Right ventricle myocardium inferior (tissue), 1 donor: ENCODE measurements at places on chromosomes 11 and 22. TPM values are rescaled to one million over a fixed set of nuclear protein-coding genes. Genes with fewer than 3 reads are reported as not detected.

Gene SYCE3
- not detected for total RNA-seq

Gene SCO2
- total RNA-seq, result not detected

Gene PHF21B
- total RNA-seq, result not detected

- no peak for DNase-seq
Measured at GRCh38 chr11:115598257-115598901, 94.2 kb upstream of the CADM1 start.

GRCh38 chr22:44591146-44591790, 93.2 kb upstream of the RTL6 start:
- DNase-seq, result no peak

DNA sequence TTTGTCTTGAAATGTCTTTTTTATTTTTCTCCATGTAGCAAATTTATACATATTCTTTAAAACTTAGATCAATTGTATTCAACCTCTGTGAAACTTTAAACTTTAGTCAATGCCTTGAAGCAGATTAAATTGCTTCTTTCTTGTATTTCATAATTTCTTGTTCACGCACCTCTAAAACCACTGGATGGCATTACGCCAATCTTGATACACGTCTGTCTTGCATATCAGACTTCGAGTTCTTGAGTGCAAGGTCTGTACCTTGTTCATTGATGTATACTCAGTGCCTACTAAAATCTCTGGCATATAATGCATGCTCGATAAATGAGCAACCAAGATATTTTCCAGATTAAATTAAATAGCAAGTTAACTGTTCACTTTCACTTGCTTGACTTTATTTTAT, 236.8 kb downstream of the CASP12 start:
- DNase-seq, result no peak

DNA sequence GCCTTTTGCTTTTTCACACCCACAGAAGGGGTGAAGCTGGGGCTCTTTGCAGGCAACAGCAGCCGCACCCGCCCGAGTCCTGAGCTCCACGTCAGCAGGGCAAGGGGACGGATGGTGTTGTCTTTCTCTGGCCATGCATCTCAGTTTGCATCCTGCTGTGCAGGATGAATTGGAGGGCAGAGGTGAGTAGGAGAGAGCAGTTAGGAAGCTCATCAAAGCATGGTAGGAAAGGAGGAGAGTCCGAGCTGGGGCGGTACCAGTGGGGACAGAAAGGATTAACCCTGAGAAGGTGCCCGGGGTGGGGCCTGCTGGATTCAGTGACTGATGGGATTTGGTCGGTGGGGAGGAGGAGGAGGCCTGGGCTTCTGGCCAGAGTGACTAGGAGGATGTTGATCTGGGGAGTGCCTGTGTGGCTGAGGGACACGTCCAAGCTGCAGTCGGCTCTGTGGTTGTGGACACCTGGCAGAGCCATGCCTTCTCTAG, 14.6 kb downstream of the FAM83F start:
- DNase-seq, result peak; percentile 57

GRCh38 chr11:18615628-18616392, 16.2 kb downstream of the MISFA start:
- no peak for DNase-seq

GRCh38 chr22:27247701-27248434, 553.7 kb downstream of the MN1 start:
- no peak for DNase-seq

Gene SERGEF
- 15.2 TPM for total RNA-seq

- DNase-seq, result no peak
Measured at GRCh38 chr11:19432370-19433061, 191.8 kb upstream of the E2F8 start.

Gene SCGB1D2
- 4.0 TPM for total RNA-seq

Gene TMEM218
- total RNA-seq, result 6.0 TPM

- DNase-seq, result no peak
Measured at GRCh38 chr11:92286709-92287108, 62.1 kb downstream of the FAT3 start.

GRCh38 chr11:68843052-68843561, 1.4 kb upstream of the CPT1A start:
- DNase-seq, result no peak

GRCh38 chr22:44271010-44271500, 41.7 kb downstream of the SHISAL1 start:
- DNase-seq, result no peak

GRCh38 chr11:45384711-45385241, 98.6 kb upstream of the SYT13 start:
- DNase-seq, result no peak

DNA sequence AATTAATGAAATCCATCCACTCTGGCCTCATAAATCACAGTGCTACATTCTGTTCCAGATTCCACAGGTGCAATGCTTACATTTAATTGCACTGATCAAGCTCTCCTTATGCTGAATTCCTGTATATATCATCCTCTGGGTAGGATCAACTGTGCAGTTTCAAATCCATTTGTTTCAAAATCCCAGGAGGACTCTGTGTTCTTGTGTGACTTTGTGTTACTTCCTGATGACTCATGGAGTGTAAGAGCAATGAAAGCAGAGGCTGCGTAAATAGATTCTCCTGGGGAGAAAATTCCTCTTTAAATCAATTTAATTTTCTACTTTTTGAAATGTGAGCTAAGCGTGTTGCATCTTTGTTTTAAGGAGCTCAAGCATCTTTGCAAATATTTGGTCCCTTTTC, 752.7 kb downstream of the METTL15 start:
- DNase-seq, result no peak

DNA sequence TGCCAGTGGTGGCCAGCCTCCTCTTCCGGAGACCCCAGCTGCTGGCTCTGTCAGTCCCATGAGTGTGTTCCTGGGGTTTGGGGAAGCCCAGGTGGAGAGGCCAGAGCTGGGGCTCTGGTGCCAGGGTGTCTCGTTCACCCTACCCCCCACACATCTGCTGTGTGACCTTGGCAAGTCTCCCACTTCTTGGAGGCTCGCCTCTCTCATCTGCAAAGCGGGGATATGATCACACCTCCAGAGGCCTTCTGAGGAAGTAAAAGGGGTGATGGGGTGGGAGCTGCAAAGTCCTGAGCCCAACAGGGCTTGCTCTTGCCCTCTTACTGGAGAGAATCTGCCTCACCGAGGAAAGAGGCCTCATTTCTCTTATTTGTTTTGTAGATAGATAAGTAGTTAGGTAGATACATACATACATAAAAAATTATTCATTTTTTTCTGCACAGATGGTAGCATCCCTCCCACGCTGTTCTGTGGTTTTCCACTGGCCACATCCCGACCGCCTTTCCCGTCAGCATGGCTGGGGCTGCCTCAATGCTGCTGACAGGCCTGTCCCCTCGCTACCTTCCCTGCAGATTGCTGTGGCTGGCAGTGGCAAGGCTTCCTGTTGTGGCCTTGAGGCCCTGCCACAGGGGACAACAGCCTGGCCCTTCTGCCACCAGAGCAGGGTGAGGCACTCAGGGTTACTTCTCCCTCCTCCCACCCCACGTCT, 23.9 kb downstream of the MYO7A start:
- no peak for DNase-seq

DNA sequence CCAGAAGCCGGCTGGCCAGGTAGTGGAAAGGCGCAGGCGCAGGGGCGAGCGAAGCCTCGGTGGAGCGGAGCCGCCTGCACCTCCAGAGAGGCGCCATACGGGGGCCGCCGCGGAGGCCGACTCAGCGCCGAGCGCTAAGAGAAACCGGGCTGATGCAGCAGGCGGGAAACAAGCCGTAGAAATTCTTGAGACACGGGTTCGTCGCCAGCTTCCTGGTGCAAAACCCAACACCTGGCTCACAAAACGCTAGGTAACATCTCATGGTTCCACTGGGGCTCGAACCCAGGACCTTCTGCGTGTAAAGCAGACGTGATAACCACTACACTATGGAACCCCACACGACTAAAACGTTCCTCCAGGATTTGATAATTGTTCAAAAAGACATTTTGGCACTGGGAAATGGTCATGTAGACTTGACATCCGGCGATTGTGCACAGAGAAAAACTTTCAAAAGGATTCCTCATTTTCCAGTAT, 39.1 kb downstream of the OR4D9 start:
- peak; percentile 76 for DNase-seq

DNA sequence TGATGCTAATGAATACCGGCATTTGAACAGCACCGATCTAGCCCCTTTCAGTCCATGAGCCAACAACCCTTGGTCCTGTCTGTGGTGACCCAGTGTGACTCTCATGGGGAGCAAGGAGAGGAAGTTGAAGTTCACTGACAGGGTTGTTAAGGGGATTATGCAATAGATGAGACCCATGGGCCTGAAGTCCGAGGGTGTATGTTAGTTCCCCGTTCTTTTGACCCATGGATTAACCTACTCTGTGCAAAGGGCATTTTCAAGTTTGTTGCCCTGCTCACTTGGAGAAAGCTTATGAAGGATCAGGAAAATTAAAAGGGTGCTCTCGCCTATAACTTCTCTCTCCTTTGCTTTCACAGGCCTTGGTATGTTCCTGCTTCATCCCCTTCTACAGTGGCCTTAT, 4.9 kb downstream of the PNPLA3 start:
- no peak for DNase-seq

- DNase-seq, result no peak
Measured at GRCh38 chr11:74345420-74345819, 34.0 kb upstream of the P4HA3 start.

DNA sequence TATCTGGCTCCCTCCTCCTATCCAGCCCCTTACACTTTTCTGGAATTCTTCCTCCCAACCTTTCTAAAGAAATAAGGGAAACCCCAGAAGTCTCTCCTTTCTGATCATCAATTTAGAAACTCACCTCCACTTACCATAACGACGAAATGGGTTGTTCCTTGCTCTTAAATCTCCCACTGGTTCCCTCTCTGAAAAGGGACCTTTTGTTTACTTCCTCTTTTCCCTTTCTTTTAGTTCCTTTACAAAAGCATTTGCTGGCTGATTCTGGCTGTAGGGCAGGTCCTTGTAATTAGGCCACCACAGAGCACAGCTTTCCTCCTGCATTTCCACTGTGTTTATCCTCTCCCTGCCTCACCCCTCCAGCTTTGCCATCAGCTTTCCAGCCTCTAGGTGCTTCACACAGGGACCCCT, 12.0 kb downstream of the JAML start:
- no peak for DNase-seq

Gene TP53AIP1
- not detected for total RNA-seq

Gene TMEM184B
- 43.1 TPM for total RNA-seq

Gene OR8A1
- not detected for total RNA-seq

Gene ARAP1
- 55.2 TPM for total RNA-seq

DNA sequence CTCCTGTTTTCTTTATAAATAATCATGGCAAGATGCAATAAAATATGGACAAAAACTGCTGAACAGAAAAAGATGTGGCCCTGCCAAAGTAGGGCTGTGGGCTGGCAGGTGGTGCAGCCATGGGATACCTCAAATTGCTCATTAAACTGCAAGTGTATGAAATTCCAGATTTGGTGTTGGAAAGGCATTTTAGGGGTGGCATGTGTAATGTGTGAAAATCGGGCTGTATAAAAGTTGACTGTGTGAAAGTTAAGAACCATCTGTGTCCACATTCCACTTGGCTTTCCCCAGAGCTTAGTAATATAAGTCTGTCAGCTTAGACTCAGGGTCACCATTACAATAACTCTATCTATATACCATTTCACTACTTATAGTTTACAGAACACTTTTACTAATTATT, 34.8 kb upstream of the FZD4 start:
- DNase-seq, result no peak

Gene NEFH
- 0.27 TPM for total RNA-seq

Gene PRDM11
- 16.0 TPM for total RNA-seq

GRCh38 chr11:2589538-2589934, 110.3 kb downstream of the KCNQ1OT1 start:
- peak; percentile 41 for DNase-seq

Gene SLC22A12
- total RNA-seq, result not detected

DNA sequence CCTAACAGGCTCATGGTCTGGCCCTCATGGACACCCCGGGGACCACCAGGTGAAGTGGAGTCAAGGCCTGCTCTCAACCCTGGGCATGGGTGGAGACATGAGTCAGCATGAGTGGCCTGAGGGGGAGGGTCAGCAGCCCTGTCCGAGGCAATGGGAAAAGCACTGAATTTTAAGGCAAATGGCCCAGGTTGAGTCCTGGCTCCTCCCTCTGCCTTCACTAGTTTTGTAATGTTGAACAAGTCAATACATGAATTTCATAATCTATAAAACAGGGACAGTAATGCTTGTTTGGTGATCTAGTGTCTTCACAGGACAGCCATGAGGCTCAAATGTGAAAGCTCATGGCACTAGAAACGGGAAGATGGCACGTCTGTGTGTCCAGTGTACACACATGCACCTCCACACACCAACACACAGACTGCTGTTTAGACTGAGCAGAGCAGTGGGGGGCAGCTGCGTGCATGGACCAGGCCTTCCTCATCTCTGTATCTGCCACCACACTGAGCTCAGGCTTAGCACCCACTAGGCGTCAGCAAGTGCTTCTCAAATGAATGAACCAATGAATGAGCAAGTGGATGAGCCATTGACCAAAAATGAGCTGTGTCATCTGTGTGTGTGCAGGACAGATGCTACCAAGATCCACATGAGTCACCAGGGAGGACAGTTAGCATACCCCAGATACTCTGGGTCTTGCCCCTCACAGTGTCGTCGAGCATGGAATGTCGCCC, 63.4 kb downstream of the NRXN2 start:
- no peak for DNase-seq

DNA sequence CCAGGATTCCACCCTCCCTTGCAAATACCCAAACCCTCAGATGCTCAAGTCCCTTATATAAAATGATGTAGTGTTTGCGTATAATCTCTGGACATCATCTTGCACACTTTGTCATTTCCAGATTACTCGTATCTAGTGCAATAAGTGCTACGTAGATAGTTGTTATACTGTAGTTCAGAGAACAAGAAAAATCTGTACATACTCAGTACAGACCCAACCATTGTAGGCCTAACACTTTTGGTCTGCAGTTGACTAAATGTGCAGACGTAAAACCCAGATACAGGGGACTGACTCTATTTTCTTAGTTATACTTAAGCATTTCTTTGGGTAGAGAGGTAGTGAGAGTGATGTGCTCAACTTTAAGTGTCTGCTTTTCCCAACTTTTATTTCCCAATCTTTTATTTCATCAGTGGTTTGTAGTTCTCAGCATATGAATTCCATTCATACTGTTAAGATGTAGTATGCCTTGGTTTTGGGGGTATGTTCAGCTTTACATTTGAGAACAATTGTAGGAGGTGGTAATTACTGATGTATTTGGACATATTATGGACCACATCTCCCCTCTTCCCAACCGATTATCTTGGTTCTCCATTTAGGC, 43.9 kb downstream of the DDX6 start:
- no peak for DNase-seq

DNA sequence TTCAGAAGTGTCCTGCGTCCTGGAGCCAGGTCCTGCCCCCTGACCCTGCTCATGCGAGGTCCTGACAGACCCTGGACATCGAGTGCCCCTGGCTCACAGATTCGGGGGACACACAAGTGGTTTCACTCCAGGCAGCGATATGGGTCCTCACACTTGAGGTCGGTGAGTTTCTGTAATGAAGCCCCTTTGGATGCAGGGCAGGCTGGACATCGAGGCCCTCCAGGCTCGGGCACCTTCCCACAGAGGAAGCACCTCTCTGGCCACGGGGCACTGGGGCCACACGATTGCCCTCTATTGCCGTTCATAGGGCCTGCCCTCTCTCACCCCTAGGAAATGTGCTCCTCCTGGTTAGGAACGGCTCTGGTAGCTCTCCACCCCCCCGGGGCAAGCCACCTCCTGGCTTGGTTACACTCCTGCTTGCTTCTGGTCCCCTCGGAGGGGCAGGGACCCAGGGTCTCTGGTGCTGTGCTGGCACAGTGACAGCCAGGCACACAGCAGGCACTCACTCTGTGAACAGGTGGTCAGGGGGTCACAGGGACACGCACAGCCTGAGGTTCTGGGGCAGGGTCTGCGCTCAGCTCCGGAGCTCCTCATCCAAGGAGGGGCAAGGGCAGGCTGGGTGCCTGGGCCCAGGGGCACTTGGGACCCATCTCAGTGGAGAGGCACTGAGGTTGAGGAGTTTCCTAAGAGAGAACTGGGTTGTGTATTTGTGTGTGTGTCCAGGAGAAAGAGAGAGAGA, 907.7 kb downstream of the BRD1 start:
- no peak for DNase-seq
